Stimulated activated CD4-positive, alpha-beta T cell treated with anti-CD3 and anti-CD28 coated beads, Interleukin-2, amount 100 ng/mL, for 24 hours (primary cell): ENCODE measurements at places on chromosomes 7 and 10.

DNA sequence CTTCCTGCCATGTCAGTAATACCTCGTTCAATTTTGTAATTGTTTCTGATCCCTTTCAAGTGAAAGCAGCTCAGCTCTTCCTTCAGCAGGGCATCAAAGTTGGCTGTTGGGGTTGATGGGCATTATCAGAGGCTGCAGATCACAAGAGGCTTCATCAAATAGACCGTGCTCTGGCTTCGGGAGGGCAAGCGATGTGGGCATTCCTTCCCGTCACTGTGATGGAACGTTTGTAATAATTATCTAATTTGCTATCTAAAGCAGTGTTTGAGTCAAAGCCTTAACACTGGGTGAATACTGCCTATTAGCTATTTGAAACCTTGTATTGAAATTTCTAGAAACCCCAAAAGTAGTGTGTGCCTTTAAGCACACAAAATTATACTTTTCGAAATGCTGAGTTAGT lies 170.1 kb downstream of the OTUD1 start:
- no peak for DNase-seq

GRCh38 chr10:82572744-82573143 lies 697.8 kb downstream of the NRG3 start:
- no peak for DNase-seq

- no peak for DNase-seq
Measured at GRCh38 chr10:107994621-107995270, 830.2 kb upstream of the SORCS1 start.

DNA sequence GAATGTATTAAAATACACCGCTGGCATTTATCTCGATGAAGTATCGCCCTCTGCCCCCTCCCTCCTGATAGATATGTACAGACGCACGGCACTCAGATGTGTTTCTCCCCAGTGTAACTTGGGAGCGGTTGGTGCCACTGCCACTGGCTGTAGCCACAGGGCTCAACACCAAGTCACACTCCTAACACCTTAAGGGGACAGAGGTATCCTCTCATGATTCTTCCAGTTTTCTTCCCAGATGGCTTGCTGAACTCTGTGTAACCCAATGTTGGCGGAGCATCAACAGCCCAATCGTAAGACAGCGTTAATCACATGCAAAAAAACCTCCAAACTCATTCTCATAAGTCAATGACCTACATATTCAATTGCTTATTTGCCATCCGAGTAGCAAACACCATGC lies 35.5 kb downstream of the CTBP2 start:
- DNase-seq = no peak
